ENCODE measurements at places on chromosomes 5 and 9.

- DNase-seq, result no peak
Observed at GRCh38 chr9:127977884-127978647, 2.7 kb downstream of the EEIG1 start.

GRCh38 chr9:5571629-5572232 lies 57.2 kb upstream of the RIC1 start:
- no peak for DNase-seq

DNA sequence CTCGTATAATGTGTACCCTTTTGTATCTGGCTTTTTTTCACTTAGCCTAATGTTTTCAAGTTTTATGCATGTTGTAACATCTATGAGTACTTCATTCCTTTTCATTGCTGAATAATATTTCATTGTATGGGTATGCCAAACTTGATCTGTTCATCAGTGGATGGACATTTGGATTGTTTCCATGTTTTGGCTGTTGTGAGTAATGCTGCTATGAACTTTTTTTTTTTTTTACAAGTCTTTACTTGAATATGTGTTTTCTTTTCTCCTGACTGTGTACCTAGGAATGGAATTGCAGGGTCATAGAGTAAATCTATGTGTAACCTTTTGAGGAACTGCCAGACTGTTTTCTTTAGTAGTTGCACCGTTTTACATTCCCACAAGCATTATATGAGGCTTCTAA lies 52.4 kb downstream of the MTREX start:
- DNase-seq, result no peak

DNA sequence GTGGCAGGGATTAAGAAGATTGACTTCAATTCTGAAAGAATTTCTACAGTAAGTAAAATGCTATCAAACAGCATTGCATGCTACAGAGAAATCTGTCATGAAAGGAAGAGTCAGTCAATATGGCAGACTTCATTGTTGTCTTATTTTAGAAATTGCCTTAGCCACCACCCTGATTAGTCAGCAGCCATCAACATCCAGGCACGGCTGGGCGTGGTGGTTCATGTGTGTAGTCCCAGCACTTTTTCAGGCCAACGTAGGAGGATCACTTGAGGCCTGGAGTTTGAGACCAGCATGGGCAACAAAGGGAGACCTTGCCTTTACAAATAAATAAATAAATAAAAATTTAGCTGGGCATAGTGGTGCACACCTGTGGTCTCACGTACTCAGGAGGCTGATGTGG lies 46.6 kb downstream of the RMI1 start:
- DNase-seq, result no peak

DNA sequence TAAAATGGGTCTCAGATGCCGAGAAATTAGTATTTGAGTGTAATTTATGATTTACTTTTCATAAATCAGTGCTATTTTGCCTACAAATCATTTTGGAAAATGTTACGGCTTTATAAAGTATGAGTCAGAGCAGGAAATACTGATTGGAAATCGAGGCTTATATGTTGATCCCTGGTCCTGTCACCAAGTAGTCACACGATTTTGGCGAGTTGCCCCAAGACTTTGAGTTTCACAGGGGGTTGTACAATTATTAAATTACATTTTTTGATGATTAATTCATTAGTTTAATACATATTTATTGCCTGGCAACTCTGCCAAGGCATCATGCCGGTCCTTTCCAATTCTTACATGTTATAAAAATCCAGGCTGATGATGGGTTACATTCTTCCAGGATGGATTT lies 443.9 kb upstream of the KLF4 start:
- no peak for DNase-seq

GRCh38 chr9:96075757-96076156 lies 200.3 kb downstream of the ERCC6L2 start:
- no peak for DNase-seq

GRCh38 chr9:121551985-121552753 lies 52.5 kb upstream of the GGTA1 start:
- DNase-seq, result no peak

DNA sequence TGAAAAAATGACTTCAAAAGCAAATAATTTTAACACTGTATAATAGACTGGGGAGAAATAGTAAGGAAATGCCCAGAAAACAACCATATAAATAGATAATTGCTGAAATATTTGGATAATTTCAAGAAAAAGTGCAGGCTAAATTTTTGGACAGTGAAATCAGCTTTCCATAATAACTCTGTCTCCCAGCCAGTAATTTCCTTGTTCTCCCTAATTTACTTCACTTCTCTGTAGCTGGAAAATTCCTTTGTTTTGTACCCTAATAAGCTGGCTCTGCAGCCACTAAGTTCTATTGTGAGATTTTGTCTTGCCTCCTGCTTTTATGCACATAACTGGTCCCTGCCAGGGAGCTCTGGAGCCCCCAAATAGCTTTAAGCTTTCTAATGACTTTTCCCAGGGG lies 27.7 kb downstream of the PRDM6 start:
- DNase-seq, result no peak

GRCh38 chr5:64811050-64811640 lies 42.4 kb downstream of the CWC27 start:
- DNase-seq, result peak; percentile 6

DNA sequence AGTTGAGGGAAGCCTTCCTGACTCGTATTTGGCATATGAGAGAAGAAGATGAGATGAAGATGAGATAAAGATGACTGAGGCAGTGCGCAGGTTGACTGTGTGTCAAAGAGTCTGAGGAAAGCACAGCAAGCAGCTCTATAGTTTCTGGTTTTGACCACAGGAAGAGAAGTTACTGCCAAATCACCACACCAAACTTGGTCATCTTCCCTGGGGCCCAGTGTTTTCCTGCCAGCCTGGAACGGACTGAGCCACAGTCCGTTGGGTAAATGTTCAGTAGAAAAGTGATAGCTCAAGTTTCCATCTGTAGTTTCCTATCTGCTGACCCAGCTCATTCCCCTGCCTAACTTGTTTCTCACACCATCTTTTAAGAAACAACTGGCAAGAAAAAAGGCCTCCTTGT lies 80.7 kb upstream of the ADAMTS19 start:
- DNase-seq, result no peak

- DNase-seq, result no peak
Observed at GRCh38 chr5:91271999-91272398, 111.1 kb downstream of the ARRDC3 start.

DNA sequence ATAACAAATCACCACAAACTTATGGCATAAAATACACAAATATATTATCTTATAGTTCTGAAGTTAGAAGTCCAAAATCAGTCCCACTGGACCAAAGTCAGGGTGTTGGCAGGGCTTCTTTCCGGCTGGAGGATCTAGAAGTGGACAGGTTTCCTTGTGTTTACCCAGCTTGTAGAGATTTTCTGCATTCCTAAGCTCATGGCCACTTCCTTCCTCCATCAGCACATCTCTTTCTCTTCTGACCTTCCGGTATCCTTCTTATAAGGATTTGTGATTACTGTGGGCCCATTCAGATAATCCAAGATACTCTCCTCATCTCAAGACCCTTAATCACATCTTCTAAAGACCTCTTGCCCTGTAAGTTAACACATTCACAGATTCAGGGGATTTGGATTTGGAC lies 97.6 kb downstream of the RAB3C start:
- no peak for DNase-seq

- no peak for DNase-seq
Observed at GRCh38 chr9:91166796-91167366, 194.8 kb downstream of the AUH start.

DNA sequence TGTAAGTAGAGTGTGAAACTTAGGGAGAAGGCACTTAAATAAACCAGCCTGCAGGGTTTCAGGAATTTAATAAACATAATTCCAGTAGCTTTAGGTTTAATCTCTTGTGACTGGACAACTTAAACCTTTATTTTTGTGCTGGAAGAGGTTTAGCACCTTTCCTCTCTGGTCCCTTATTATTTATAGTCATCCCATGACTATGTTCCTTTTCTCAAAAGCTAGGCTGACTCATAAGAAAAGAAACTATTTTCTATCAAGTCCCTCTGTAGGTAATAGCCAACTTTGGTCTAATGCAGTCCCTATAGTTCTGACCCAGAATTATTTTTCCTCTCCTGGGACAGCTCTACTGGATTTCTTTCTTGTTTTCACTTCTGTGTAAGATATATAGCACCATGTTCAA lies 588.9 kb downstream of the NR2F1-AS1 start:
- DNase-seq, result no peak

GRCh38 chr5:144017119-144017518 lies 153.3 kb downstream of the YIPF5 start:
- no peak for DNase-seq

DNA sequence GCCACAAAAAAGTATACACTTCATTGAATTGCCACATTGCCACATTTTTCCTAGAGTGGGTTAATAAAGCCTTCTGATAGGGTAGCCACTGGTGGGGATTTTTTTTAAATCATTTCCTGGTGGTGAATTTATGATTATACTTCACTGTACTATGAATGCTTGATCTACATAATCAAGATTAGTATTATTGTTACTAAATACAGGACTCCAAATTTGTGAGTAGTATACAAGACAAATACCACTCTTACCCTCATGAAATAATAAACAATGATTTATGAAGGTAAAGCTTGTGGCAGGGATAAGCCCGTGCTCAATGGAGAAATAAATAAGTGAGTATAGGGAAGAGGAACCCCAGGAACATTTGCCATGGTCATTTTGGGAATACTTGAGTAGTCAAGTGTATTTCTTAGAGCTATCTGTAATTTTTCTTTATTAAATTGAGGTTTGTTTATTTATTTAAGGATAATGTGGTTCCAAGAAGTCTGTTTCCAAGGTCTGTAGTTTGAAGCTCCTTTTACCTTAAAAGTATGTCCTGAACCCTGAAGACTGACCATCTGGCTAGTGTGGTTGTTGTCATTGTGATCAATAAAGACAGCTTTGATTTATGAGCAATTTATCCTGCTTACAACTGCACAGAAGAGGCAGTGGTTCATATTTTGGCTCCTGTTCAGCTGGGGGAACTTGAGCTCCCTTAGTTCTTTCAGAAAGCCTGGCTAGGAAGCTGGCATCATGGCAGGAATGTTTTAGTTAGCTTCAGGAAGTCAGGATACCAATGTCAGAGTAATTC lies 118.6 kb downstream of the ZSWIM6 start:
- DNase-seq, result no peak

DNA sequence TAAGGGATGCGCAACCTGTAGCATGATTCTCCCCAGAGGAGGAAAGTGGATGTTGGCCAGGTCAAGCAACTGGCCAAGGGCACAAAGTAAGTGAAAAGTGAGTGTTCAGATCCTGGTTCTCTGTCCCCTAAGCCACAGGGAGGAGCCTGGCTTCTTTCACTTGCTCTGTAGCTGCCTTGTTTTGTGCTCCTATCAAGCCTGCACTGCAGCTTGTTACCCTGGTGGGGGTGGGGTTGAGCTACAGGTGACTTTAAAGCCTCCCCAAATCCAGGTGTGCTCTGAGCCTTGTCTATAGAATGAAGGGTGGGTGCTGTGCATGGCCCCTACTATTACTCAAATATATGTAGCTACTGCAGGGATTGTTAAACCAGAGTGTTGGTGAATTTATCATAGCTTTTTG lies 32.9 kb downstream of the RALGPS1 start:
- DNase-seq, result no peak

GRCh38 chr5:96984506-96985192 lies 48.8 kb downstream of the LNPEP start:
- DNase-seq, result no peak

GRCh38 chr5:176998828-176999227 lies 7.8 kb downstream of the UIMC1 start:
- no peak for DNase-seq

DNA sequence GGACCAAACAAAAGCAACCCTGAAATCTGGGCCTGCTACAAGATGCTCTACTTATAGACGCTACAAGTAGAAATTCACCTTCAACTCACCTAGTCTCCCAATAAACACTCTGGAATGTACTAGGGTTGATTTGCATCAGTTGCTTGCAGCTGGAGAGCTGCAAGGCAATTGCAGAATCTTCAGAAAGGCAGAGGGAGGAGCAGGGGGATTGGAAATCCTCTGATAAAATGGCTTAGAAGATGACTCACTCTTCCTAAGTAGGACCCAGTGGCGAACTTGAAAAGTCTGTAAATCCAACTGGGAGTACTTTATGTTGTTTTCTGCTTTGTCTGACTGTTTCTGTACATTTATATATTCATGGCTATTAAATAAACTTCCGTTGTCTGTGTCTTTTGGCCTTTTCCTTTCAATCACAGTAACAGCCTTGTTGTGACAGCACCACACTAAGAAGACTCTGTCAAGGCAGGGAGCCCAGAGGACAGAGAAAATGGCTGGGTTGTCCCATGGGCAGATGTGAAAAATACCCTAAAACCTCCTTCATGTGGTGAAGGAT lies 14.7 kb upstream of the MLLT3 start:
- DNase-seq, result no peak

GRCh38 chr5:61534481-61535267 lies 202.6 kb downstream of the ZSWIM6 start:
- no peak for DNase-seq

GRCh38 chr9:113664181-113664875 lies 200.8 kb downstream of the RGS3 start:
- DNase-seq, result no peak

DNA sequence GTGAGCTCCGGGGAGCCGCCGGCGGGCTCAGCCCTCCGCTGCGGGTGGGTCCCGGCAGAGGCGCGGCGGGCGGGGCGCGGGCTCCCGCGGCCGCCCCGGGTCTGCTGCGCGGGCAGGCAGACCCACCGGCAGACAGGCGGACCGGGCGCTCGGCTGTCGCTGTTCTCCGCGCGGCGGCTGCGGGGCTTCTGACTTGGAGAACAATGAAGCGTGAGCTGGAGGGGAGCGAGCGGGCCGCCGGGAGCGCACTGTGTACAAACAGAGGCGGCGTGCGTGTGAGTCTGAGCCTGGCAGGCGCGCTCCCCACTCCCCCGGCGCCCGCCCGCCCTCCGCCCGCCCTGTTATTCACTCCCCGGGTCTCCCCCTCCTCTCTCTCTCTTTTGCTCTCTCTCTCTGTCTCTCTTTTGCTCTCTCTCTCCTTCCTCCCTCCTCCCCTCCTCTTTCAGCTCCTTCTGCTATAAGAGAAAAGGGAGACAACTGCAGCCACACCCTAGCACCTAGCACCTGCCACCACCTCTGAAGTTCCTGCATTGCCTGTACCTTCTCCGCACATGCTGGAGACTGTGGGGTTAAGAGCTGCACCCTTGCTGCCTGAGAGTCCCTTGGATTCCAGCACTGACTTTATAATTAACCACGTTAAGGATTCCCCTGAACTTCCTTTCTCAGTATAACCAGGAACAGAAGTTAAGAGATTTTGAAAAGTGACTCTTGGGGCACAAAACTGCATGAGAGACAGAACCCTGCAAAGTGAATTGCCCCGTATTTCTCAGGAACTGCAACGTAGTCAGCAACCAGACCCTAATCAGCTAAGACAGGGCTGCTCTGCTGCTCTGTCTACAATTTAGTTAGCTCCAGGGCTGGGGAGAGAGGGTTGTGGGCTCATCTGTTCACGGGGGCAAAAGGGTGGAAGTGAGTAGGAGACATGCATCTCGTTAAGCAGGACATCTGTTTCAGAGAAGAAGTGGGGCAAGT lies at the start of gene EDIL3:
EDIL3 (minus strand) TSS at position 277 of the 972 bp plus-strand sequence. CDS start 506 bp downstream, outside the sequence.
- DNase-seq, result peak; percentile 66

- DNase-seq, result no peak
Observed at GRCh38 chr5:69035665-69036064, 58.1 kb upstream of the SLC30A5 start.

GRCh38 chr9:36143245-36143641 lies 6.7 kb downstream of the GLIPR2 start:
- DNase-seq, result no peak

- peak; percentile 54 for DNase-seq
Observed at GRCh38 chr5:173238312-173239232, 3.6 kb upstream of the NKX2-5 start.
